A549 treated with GW870086 at 1 μM for 4 hours (cell line): ENCODE measurements at places on chromosomes 2 and 18. TPM values are rescaled to one million over a fixed set of nuclear protein-coding genes. Genes with fewer than 3 reads are reported as not detected.

The CNRIP1 gene
- total RNA-seq = 1.7 to 2.2 TPM (median 1.9 TPM) in 5 replicates

The CD207 gene
- total RNA-seq = not detected in 5 replicates

The TRIM43 gene
- total RNA-seq = 0.13 TPM in 1 of 5 replicates, not detected in the others

The ACYP2 gene
- total RNA-seq = 7.3 to 9.3 TPM (median 8.6 TPM) in 5 replicates

The MYL12A gene
- total RNA-seq = 278 to 355 TPM (median 335 TPM) in 5 replicates

The FBXO36 gene
- total RNA-seq = 1.2 to 1.7 TPM (median 1.4 TPM) in 5 replicates

The POU3F3 gene
- total RNA-seq = not detected in 5 replicates
